ENCODE measurements at places on chromosomes 6 and 20. TPM values are rescaled to one million over a fixed set of nuclear protein-coding genes. Genes with fewer than 3 reads are reported as not detected.

Gene WFDC2
- total RNA-seq = 8.4 TPM

GRCh38 chr20:7673841-7674240, 266.4 kb downstream of the HAO1 start:
- no peak for DNase-seq

GRCh38 chr6:31304683-31305082, 32.8 kb upstream of the HLA-C start:
- DNase-seq = no peak

DNA sequence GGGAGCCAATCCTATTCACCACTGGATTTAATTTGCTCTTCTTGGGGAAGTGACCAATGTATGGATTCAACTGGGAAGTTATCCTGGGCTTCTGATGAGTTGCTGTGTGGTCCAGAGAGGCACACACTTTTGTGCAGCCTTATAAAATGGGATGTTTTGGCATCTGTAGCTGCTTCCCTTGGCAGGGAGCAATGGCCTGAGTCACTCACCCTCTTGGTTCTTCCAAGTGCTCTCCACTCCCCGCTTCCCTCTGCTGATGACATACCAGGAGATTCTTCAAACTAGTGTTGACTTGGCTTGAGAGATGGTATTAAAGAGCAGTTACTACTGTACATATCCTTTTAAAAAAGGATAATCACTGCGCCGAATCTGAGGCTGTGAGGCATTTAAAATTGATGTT, 105.8 kb downstream of the JARID2 start:
- DNase-seq = no peak

DNA sequence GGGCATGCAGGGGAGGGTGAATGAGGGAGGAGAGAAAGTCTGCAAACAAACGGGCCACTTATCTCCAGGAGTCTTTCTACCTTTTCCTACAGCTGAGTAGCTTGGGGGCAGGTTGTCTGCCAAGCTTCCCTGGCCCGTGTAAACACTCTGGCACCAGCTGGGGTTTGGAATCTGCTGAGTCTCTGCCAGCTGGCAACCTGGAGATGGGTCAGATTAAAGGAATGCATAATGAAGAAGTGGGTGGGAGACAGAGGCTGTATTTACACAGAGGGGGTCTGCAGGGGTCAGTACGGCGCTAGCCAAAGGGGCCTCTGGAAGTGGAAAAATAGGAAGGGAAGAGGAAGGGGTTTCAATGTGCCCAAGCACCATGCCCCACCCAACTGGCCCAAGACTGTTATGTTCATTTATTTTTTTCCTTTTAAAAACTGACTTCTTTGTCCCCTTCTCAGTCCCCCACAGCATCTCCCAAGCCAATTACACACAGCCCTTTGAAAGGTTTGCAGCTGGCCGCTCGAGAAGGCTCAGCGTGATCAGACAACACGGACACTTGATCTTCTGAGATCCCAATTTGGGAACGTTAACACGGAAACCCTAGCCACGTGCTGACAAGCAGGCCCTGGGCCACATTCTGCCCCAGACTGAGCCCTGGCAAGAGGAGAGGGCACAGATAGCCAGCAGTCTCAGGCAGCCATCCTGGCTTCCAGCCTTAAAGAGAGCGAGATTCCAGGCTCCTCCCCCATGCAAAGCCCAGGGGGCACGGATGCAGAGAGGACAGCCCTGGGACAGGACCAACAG, 25.2 kb downstream of the TRAM2 start:
- no peak for DNase-seq

GRCh38 chr6:158643836-158644230, 710 bp downstream of the DYNLT1 start:
- DNase-seq = no peak

- DNase-seq = peak; percentile 58
Measured at GRCh38 chr6:137811121-137811915, 55.7 kb upstream of the TNFAIP3 start.

DNA sequence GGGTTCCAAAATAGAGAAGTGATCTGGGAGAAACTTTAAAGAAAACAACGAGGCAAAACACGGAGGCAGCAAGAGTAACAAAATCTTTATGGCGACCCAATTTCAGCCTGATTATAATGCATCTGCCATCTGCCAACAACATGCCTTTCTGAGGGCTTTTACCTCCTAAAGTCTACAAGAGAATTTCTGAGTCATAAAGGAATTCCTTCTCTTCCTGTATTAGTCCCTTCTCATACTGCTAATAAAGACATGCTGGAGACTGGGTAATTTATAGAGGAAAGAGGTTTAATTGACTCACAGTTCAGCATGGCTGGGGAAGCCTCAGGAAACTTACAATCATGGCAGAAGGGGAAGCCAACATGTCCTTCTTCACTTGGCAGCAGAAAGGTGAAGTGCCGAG, 226.6 kb downstream of the HACE1 start:
- DNase-seq = no peak

Data from omental fat pad (tissue), 4 donors.